ENCODE measurements at places on chromosomes 5 and 9.

DNA sequence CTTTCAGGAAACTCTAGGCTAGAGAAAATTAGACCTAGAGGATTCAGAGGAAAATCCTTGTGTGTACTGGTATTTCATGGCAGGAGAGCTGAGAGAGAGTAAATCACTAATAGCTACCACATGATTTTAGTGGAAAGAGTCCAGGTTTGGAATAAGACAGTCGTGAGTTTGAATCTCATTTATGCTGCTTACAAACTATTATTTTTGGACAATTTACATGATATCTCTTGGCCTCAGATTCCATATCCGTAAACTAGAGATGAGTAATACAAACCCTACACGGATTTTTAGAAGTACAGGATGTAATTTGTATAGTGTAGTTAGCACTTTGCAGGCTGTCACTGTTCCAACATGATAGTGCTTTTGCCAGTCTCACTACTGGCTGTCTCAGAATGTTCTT, 2.7 kb downstream of the IL31RA start:
- no peak for DNase-seq

DNA sequence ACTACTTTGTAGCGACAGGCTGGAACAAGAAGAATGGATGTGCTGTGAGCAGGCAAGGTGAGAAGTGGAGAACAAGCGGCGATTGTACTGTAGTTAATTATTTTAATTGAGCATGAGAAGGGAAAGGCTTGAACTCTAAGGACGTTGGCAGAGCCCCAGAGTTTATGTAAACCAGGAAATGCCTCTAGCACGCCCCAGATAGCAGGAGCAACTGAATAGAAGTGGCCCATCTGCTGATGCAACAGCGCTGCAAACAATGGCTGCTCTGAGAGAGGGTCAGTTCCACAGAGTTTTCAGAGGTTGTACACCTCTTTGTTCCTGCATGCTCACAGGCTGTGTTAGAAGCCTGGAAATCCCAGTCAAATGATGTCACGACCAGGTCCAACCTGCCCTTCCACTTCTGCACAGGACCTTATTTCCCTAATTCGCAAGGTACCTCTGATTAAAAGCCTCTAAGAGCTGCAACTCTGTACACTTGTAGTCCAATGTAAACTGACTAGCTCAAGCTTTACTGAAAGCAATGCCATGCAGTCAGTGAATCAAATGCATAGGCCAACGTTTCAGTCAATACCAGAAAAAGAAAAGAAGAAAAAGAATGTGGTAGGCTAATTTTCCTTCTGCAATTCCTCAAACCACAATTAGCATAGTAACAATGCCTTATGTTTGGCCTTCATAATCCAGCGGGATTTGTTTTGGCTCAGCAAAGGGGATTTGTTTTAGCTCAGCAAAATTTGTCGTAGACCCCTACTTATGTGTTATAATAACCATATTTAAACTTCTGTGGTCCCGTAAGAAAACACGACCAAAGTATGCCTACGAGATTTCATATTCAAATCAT, 119.6 kb upstream of the RETREG1 start:
- DNase-seq, result peak; percentile 25

GRCh38 chr5:11780641-11781345, 123.5 kb downstream of the CTNND2 start:
- DNase-seq, result no peak

DNA sequence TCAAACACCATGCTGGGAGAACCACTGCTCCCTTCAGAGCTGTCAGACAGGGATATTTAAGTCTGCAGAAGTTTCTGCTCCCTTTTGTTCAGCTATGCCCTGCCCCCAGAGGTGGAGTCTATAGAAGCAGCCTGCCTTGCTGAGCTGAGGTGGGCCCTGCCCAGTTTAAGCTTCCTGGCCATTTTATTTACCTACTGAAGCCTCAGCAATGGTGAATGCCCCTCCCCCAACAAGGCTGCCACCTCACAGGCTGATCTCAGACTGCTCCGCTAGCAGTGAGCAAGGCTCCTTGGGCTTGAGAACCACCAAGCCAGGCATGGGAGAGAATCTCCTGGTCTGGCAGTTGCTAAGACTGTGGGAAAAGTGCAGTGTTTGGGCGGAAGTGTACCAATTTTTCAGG, 205.5 kb upstream of the PTGER4 start:
- DNase-seq, result no peak

- no peak for DNase-seq
These were observed 11.5 kb upstream of the MAPK9 start for GRCh38 chr5:180303226-180304015.

DNA sequence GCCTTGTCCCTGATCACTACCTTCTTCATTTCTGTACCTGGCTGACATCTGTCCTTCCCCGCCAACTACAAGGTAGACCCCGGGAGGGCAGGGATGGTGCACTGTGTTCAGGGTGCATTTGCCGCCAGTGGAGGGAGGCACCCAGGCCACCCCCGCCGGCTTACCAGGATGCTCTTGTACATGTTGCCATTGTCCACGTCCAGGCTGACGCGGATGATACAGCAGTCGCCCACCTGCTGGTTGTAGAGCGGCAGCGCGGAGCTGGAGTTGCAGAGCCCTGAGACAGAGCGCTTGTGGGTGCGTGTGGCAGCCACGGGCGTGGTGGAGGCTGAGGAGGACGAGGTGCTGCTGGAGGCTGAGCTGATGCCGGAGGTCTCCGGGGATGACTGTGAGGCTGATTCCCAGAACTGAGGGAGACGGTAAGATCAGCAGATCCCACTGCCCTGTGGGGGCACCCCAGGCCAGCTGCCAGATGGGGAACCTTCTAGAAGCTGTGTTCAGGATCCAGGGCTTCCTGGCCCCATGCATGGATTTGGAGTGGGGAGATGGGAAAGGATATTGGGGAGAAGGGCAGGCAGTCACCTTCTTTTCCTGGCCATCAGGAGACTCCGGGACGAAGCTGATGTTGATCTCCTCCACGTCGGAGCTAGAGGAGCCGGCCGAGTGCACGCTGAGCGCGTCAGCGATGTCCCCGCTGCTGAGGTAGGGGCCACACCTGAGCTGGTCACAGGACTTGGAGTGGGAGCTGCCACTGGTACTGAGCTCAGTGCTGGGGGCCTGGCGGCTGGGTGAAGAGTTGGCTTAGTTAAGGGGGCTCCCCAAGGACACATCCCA, 19.5 kb downstream of the RALGDS start:
- no peak for DNase-seq

DNA sequence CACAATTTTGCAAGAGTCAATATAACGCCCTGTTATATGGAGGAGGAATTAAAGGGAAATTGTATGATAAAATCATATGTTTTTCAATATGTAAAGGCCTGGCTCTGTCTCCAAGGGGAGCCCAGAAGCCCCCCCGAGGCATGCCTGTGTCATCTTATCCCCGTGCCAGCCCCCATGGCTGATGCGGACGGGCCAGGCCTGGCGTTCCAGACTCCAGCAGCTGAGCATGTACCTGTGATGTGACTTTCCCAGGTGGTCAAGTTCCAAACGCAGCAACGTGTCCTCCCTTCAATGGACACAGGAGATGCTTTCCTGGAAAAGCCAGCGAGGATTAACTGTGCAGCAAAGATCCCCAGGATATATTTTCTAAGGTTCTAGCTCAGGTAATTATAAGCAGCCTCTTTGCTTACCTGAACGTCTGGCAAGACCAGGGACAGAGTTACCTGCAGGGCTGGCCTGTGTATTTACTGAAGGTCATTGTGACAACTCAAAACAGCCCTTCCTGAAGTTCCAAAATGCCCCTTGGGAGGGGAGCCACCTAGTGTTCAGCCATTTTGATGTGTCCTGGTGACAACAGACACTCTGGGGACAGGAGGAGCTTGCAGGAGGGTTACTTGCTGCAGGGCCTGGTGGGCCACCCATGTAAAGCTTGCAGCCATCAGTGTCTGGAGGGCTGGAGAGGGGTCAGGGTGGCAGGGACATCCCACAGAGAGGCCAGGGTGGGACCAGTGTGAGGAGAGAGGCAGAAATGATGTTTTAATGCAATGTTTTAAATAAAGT, 53.3 kb upstream of the RNU6ATAC start:
- DNase-seq, result peak; percentile 46

GRCh38 chr5:130045334-130045733, 141.1 kb downstream of the CHSY3 start:
- no peak for DNase-seq

DNA sequence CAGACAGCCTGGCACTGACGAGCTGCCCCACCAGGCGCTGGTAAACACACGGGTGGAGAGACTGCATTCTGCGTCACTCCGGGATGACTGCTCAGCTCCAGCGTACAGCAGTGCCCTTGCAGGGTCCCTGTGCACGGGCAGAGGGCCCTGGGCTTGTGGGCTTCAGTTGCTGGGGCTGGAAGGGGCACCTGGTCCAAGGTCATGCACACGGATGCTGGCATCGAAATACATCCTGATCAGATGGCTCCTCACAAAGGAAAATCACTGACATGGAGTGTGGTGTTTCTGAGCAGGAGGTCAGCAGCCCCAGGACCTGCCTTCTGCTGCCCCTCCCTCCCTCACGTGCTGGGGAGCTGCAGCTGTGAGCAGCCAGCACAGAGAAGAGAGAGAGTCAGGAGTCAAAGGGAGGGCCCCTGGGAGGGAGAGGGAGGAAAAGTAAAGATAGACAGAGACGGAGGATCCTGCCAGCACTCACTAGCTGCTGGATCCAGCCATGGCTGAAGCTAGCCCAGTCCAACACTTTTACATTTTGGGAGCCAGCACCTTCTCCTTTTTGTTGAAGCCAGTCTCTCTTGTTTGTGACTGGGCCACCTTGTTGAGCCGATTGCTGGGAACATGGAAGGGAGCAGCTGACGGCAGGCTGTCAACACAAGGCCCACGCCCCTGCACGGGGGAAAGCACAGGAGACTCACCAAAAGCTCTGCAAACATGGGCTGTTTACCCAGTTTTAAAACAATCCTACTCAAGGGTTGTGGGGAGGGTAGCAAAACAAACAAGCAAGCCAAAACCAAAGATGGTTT, 166.5 kb upstream of the PHYKPL start:
- DNase-seq, result no peak

- no peak for DNase-seq
These were observed 33.4 kb downstream of the C5orf15 start for GRCh38 chr5:133934822-133935666.

- no peak for DNase-seq
These were observed 25.4 kb upstream of the SNX18 start for GRCh38 chr5:54492178-54492577.

DNA sequence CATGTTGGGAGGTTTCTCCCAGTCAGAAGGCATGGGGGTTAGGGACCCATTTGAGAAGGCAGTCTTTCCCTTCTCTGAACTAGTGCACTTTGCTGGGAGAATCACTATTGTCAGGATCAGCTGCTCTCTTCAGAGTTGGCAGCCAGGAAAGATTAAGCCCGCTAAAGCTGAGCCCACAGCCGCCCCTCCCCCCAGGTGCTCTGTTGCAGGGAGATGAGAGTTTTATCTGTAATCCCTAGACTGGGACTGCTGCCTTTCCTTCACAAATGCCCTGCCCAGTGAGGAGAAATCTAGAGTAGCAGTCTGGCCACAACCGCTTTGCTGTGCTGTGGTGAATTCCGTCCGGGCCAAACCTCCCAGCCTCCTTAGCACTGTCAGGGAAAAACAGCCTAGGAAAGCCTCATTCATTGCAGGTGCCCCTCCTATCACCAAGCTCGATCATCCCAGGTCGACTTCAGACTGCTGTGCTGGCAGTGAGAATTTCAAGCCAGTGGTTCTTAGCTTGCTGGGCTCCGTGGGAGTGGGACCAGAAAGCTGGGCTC, 69.8 kb downstream of the CNTLN start:
- DNase-seq, result no peak

GRCh38 chr5:40410964-40411635, 268.6 kb upstream of the PTGER4 start:
- no peak for DNase-seq

DNA sequence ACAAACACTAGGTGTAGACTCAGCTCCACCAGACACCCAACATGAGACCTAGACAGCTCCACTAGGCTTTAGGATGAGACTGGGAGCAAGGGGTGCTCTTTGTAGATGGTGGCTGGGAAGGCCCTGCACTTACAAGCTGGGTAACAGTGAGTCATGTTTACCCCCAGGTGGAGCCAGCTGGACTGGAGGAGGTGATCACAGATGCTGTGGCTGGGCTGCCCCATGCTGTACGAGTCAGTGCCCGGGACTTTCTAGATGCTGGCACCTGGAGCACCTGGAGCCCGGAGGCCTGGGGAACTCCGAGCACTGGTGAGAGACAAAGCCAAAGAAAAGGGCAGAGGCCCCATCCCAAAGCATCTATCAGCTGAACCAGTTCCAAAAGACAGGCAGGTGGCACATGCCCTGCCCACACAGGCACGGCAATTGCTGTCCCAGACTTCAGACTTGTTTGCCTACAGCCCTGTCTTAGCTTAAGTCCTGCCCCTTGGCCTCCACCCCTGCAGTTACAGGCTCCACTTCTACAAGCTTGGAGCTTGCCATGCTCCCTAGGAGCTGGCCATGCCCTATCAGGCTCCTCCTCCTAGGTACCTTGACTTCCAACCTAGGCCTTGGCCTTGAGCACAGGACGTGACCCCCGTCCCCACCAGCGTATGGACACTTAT, 2.7 kb downstream of the CCL27 start:
- DNase-seq, result peak; percentile 18

GRCh38 chr5:111792471-111793058, 35.6 kb upstream of the NREP start:
- no peak for DNase-seq

DNA sequence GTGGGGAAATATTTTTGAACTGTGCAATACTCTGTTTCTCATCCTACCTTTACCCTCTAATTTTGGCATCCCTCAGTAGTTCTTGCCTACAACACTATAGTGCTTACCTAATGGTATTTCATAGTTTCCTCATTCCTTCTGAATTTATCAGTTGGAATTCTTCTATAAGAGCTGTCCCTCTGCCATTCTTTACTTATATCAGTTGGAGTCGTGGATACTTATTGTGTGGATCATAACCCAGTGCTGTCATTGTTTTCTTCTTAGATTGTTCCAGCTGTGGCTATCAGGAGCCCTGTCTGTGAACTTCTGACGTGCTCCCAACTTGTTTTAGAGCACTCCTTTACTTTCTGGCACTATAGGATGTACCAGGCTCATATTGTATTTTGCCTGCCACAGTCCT, 146.1 kb upstream of the OTULINL start:
- DNase-seq, result no peak

DNA sequence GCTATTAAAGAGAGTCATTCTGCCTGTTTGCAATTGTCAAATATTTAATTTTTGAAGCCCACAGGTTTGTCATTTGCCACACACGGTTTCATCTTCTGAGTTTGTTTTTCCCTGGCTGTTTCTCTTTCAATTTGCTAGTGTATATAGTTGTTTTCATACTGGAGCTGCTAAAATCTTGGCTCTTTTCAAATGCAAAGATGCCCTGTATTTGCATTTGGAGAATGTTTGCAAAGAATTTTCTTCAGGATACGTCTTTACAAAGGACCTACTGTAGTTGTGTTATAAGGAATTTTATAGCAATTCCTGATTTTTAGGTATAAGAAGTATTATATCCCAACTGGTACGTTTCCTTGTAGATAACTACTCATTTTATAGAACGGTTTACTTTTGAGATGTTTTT, 48.0 kb downstream of the IZUMO3 start:
- DNase-seq, result no peak
